ENCODE measurements at places on chromosomes 1 and 21.

DNA sequence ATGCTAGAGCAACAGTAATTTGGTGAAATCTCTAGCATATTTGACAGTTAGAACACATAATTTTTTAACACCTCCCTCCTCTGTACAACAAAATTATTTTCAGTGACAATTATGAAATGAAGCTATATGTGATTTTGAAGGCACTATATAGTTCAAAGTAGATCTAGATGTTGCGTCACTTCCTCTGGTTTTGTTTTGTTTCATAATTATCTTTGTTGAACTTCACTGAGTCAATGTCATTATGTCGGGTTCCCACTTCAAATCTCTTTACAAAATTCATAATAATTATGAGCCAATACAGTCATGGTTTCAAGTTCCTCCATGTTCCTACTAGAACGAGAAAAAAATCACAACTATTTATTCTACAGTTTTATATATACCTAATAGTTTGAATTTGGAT lies 254.8 kb upstream of the PLXNA2 start:
- DNase-seq: no peak

DNA sequence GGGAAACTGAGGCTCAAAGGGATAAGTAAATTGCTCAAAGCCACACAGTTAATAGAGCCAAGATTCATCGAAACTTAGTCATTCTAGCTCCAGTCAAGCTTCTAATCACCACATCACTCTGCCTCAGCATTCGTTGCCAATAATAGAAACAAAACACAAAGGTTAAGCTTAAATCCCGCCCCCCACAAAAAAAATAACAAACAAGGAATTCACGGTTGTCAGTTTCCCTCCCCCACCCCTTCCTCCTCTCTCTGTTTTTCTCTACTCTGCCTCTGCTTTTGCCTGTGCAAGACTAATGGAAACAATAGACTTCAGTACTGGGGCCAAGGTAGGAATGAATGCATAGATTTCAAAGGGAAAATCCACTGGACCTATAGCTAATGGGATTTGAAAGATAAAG lies 70.7 kb upstream of the ZNF644 start:
- no peak for DNase-seq

GRCh38 chr21:42027822-42028765 lies 17.9 kb upstream of the ZBTB21 start:
- no peak for DNase-seq

- DNase-seq: no peak
Observed at GRCh38 chr1:162919034-162919433, 58.1 kb upstream of the CCDC190 start.

DNA sequence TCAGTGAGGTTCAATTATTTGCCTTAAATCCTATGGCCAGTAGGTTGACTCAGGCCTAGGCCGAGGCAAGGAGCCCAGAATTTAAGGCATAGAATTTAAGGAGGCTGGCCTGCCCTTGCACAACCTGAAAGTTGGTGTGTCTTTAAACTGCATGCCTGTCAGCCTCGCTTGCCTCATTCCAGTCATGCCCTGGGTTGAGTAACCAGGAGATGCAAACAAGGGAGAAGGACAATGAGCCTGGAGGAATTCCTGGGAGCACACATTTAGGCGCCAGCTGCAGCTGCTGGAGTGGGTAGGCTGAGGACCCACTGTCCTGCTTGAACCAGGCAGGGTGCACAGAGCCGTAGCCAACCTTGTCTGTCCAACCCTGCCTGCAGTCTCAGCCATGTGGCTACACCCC lies 11.7 kb downstream of the CD2 start:
- no peak for DNase-seq

DNA sequence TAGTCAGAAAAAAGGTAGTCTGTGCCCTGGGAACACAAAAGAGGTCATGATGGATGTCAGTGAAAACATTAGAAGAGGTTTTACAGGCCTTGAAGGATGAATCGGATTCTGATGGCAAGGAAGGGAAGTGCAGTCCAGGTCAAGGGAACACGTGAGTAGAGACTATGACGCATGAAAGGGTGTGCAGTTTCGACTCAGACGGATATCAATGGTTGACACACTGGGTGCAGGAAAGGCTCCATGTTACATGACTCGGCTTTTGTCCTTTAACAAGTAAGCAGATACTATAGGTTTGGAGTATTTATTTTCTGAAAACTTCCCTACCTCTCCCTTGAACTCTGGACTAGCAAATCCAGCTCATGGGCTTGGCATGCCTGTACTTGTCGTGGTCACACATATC lies 55.3 kb downstream of the SEC16B start:
- DNase-seq: no peak

- DNase-seq: no peak
Observed at GRCh38 chr1:60848583-60849188, 233.7 kb upstream of the NFIA start.

GRCh38 chr1:10917513-10918454 lies 94.7 kb upstream of the TARDBP start:
- no peak for DNase-seq

DNA sequence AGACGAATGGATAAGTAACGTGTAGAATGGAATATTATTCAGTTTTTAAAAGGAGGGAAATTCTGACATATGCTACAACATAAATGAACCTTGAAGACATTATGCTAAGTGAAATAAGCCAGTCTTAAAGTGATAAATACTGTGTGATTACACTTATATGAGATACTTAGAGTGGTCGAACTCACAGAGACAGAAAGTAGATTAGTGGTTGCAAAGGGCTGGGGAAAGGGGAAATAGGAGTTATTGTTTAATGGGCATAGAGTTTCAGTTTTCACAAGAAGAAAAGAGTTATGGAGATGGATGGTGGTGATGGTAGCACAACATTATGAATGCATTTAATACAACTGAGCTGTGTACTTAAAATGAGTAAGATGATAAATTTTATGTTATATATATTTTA lies 14.7 kb upstream of the AHCYL1 start:
- DNase-seq: no peak

DNA sequence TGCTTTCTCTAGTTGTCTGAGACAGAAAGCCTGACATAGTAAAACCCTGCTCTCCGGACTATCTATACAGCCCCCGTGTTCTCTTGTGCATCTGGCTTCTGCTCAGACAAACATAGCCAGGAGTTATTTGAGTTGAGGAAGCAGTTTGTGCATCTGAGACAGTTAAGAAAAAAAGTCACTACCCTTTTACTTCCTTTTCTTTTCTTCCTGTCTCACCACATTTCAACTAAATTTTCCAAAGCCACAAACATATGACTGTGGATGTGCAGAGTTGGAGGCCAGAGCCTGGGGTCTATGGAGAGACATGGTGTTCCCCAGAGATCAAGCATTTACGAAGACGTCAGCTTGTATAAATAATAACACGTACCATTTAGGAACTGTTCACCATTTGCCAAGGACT lies 158.5 kb upstream of the FGGY start:
- DNase-seq: no peak

DNA sequence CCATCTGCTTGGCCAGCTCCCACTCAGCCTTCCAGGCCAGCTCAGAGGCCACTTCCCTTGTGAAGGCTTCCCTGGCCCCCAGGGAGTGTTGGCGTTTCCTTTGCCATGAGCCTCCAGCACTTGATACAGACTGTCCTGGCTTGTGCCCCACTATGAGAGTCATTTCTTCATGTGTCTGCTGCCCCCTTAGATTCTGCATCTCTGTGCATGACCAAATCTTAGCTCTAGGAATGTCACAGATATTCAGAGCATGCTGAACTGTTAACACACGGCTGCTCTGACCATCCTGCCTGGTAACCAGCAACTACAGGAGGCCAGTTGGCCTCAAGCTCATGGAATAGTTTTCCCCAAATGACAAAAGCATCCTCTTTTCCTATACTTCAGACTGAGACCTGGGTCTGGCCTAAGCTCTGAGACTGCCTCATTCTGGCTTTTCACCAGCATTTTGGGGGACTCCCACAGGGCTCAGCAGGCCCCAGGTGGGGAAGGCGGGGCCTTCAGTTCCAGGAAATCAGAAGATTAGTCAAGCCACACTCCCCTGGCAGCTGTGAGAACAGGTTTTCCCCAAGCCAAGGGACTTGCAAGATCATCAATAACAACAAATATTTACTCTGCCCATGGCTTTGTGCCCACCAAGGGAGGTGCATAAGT lies 182.6 kb upstream of the EDN2 start:
- DNase-seq: no peak

DNA sequence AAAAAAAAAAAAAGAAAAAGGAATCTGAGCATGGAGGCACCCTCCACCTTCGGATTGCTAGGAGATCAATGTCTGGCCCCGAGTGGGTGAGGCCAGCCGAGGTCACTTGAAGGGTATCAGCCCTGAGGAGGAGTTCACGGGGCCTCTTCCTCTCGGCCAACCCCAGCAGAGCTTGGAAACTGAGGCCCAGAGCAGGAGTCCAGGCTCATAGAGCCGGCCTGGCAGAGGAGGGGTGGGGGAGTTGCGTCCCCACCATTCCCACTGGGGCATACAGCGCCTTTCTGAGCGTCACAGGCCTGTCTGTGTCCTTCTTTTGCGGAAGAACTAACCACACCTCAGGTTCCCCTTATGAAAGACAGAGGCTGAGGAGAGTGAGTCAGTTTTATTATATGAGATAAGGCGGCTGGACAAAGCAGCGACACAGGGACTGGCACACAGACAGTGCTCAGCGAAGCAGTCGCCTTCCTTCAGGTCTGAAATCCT lies 17.1 kb upstream of the EPHA2 start:
- DNase-seq: no peak

DNA sequence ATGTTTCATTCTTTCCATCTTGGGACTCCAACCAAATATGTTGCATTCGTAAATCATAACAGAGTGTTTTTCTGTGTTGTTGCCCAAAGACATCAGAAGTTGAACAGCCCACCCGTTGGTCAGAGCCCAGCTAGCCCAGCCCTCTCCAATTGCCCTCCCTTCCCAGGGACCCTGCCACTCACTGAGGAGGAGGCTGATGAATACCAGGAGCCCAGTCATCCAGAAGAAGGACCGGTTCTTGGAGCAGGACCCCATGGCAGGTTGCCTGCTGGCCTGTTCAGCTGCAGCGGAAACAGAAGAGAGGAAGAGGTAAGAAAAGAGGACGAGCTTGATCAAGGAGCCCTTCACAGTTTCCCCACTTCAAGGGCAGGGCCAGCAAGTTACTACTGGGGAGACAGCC lies 172.2 kb upstream of the ETV3 start:
- DNase-seq: no peak

- no peak for DNase-seq
Observed at GRCh38 chr1:218775501-218776021, 398.1 kb upstream of the LYPLAL1 start.

DNA sequence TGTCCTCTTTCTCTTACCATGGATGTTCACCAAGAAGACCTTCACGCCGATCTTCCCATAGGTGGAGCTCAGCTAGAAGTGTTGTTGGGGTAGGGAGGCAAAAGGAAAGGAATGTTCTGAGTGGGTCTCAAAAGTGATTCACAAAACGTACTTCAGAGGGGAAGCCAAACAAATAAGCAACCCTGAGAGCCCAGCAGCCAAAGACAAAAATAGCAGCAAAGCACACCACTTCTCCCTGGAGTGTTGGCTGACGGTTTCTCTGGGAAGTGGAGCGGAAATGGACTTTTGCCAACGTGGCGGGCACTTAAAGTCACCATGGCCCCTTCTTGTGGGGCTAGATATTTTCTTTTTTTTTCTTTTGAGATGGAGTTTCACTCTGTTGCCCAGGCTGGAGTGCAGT lies 23.1 kb downstream of the SLC26A9 start:
- no peak for DNase-seq

DNA sequence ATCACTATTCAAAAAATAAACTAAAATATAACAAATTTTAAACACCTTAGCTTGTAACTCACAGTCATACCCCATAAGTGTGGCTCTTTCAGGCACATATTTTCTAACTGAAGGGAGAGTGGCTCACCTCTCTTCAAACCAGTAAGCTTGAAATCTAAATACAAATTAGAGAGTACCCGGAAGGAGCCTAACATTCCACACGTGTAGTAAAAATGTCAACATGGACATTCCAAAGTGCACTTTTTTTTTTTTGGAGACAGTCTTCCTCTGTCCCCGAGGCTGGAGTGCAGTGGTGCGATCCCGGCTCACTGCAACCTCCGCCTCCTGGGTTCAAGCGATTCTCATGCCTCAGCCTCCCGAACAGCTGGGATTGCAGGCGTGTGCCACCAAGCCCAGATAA lies 275.6 kb upstream of the ADGRL2 start:
- no peak for DNase-seq

- DNase-seq: no peak
Observed at GRCh38 chr1:41640141-41640751, 155.8 kb upstream of the EDN2 start.

DNA sequence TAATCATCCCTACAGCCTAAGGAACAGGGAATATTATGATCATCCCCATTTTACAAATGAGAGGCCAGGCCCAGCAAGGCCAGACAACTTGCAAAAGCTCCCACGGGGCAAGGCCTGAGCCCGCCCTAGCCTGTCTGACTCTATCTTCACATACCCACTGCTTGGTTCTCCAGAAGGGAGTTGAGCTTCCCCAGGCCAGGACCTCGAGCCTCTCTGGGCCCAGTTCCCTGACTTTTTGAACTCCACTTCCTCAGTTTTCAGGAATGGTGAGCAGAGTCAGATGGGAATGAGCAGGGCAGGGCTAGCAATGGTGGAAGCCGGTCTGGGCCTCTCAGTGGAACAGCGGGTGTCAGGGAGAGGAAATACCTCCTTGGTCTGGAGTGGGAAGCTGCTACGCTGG lies 39.3 kb downstream of the CACNA1S start:
- no peak for DNase-seq

- DNase-seq: no peak
Observed at GRCh38 chr1:226734611-226735153, 4.4 kb downstream of the ITPKB start.

DNA sequence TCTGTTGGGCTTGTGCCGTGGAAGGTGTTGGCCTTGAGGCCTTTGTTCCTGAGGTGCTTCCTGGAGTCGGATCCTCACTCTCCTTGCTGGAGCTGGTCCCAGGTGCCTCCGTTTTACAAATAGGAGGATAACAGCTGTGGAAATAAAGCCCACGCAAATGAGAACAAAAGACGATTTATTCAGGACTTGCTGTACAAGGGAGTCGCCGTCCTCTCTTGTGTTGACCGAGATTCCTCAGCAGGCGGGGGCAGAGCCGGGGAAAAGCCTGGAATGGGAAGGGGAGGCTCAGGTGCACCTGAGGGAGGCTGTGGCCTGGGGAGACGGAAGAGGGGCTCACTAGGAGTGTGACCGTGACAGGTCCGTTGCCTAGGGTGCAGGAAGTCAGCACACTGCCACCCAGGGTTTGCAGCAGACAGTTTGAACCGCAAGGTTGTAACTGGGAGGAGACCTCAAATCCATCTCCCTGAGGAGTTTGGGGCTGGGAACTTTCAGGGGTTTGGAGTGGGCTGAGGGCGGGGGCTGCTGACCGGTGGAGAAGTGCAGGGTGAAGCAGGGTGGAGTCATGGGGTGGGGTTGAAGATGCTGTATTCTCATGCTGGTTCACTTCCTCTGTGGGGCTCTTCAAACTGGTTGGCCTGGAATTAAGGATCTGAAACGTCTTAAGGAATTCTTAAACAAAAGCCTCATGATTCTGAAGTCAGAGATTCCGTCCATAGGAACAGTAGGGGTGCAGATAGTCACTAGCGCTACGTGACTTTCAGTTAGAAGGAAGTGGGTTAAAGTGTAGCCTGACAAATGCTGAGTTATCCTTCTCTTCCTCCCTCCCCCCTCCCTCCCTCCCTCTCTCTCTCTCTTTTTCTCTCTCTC lies 2.6 kb upstream of the CSTB start:
- no peak for DNase-seq

GRCh38 chr1:116335850-116336624 lies 37.0 kb upstream of the ATP1A1 start:
- no peak for DNase-seq

GRCh38 chr1:191869790-191870312 lies 288.4 kb upstream of the RGS18 start:
- no peak for DNase-seq

- no peak for DNase-seq
Observed at GRCh38 chr1:199333180-199333579, 694.3 kb upstream of the NR5A2 start.

- DNase-seq: no peak
Observed at GRCh38 chr1:156060937-156061636, at the start of gene RAB25. Gene RAB25, plus strand, starts transcription at chr1:156061160. Its CDS starts 241 bp downstream, at chr1:156061401.

All from tibial nerve (tissue), 4 donors.